Islet precursor cell (in vitro differentiated cells): ENCODE measurements at places on chromosomes 5 and 9.

- DNase-seq: no peak
These were observed 91.0 kb upstream of the PUM3 start for GRCh38 chr9:2934883-2935282.

- no peak for DNase-seq
These were observed 53.7 kb downstream of the RIGI start for GRCh38 chr9:32472344-32472743.

GRCh38 chr5:90174236-90174635 is 235.3 kb downstream of the CETN3 start:
- no peak for DNase-seq

DNA sequence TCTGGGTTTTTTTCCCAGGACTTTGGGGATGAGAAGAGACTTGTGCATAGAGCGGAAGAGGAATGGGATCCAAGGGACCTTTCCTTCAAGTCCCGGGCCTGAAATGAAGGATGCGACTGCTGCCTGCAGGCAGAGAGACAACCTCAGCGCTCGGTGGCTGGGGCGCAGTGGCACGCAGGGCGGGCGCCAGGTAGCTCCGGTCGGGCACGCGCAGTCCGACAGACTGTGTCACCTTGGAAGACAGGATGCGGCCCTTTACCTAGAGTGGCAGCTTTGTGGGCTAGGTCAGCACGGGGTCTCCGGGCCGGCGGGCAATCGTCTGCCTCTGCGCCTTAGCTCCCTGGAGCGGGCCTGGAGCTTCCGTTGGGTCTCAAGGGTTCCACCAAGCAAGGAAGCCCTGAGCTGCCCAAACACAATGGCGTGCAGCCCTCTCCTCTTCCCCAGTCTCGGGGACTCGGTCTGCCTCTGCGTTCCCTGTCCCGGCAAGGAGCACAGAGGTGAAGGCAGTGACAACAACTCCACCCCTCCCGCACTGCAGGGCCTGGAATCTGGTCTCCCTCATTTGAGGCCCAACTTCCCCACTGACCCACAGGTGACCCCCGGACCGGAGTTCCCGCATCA is 6.0 kb downstream of the BARX1 start:
- no peak for DNase-seq

DNA sequence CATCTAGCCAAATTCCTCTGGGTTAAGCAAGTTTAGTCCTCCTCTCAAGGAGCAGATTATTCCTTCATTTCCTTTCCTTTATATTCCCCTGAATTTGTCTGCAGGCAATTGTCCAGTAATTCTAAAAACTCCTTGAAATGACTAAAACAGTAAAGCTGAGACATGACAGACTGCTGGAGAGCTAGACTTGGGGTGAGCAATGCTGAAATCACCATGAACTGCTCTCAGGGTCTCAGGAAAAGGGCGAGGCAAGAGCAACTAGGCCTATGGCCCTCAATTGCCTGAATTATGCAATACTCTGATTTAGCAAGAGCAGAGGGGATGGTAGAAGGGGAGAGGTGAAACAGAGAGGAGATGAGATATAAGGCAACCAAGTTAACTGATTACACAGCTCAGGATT is 172.9 kb upstream of the NREP start:
- DNase-seq: no peak

GRCh38 chr5:150801117-150801927 is 22.8 kb downstream of the SMIM3 start:
- peak; percentile 74 for DNase-seq

DNA sequence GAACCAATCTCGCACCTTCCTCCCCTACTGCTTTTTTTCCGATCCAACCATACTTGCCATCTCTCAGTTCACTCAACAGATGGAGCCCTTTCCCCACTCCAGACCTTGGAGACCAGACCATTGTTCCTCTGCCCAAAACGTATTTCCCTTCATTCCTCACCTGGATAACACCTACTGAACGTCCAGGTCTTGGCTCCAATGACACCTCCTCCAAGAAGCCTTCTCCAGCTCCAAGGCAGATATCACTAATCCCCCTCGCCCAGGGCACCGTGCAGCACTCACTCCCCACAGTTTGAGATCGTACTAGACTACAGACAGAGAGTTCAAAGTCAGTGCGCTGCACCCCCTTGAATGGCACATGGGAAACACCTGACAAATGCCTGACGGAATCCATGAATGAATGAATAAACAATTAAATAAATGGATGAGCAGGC is 47.1 kb upstream of the AKNA start:
- DNase-seq: peak; percentile 74

- DNase-seq: peak; percentile 41
These were observed 203.9 kb upstream of the CDH9 start for GRCh38 chr5:27242258-27242626.

DNA sequence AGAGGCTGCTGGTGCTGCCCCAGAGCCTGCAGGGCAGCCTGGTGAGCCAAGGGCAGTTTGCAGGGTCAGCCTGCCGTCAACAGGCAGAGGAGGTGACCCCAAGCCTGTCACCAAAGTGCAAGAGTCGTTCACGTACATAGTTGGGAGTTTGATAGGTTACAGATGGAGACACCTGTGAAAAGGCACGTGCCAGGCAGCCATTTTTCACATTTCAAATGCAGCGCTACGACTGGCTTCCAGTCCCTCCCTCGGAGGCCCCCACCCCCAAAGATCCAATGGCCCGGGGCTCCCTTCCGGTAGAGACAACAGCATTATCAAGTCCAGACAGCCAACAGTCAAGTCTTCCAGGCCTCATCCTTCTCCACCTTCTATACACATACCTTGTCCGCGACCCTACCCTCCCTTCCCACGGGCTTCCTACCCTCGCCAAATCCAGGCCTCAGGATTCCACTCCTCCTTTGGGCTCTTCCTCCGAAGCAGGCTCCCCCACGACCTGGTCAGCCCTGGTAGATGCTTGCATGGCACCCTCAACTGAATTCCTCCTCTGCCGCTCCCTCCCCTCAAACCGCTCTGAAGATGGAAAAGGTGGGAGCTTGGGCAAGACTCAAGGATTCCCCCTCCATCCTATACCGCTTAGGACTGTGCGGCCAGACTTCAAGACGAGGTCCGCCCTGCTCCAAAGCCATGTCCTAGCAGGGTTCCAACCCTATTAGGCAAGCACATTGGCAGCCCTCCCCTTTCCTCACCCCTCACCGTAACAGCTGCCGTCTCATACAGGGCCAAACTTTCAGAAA is 13.2 kb downstream of the HNRNPH1 start:
- DNase-seq: no peak

- DNase-seq: no peak
These were observed 530.0 kb downstream of the CCDC171 start for GRCh38 chr9:16082796-16083195.

GRCh38 chr5:168076561-168076991 is 214.9 kb upstream of the WWC1 start:
- peak; percentile 77 for DNase-seq

GRCh38 chr5:145915970-145916638 is 20.3 kb upstream of the SH3RF2 start:
- DNase-seq: no peak

- peak; percentile 100 for DNase-seq
These were observed at the start of gene RIMOC1 for GRCh38 chr5:41903892-41904799. Gene RIMOC1, plus strand, starts transcription at chr5:41904344. Its CDS starts 24 bp downstream, at chr5:41904368.

DNA sequence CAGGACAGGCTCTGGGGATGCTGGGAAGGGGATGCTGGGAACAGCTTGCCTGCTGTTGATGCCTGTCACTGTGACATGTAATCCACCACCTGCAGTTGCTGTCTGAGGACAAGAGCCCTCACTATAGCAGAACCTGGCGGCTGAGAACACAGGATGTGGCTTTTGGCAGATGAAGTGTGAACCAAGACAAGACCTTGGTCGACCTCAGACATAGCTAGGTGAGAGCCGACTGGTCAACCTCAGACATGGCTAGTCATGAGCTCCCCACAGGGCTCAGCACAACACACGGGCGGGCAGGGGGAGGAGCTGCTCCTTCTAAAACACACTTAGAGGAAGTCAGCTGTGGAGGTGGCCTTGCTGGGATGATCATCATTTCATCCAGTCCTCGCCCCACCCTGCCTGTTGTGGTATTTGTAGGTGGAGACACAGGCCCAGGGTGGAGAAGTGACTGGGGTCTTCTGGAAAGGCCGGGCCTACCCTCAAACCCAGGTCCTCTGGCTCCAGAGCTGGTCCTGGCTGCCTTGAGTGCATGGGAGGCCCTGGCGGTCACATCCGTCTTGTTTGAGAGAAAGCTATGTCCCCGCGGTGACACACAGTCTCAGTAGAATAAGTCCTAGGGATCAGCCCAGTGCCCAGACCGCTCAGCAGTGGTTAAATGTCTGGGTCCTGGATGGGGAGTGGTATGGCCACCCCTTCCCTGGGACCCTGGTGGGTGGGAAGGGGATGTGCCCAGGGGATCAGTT is 6.1 kb downstream of the SUSD3 start:
- DNase-seq: no peak

DNA sequence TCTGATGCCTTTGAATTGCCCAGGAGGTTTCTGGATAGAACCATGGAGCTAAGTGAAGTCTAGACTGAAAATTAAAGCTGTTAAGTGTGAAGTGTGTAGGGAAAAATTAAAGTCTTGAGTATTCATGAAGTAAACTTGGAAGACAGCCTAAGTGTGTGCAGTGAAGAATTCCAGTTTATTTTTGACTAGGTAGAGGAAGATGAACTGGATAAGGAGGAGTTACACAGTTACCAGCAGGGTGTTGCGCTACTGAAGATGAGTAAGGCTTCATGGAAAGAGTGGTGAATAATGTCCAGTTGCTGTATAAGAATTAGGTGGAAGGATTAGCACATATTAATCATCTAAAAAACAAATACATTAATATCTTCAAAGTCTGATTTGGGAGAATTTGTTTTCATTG is 5.7 kb upstream of the CHD1 start:
- no peak for DNase-seq

- DNase-seq: no peak
These were observed 2.9 kb downstream of the SLC45A2 start for GRCh38 chr5:33981408-33982162.

GRCh38 chr5:40224421-40224820 is 455.3 kb upstream of the PTGER4 start:
- no peak for DNase-seq
